ENCODE measurements at places on chromosomes 7 and 10.

DNA sequence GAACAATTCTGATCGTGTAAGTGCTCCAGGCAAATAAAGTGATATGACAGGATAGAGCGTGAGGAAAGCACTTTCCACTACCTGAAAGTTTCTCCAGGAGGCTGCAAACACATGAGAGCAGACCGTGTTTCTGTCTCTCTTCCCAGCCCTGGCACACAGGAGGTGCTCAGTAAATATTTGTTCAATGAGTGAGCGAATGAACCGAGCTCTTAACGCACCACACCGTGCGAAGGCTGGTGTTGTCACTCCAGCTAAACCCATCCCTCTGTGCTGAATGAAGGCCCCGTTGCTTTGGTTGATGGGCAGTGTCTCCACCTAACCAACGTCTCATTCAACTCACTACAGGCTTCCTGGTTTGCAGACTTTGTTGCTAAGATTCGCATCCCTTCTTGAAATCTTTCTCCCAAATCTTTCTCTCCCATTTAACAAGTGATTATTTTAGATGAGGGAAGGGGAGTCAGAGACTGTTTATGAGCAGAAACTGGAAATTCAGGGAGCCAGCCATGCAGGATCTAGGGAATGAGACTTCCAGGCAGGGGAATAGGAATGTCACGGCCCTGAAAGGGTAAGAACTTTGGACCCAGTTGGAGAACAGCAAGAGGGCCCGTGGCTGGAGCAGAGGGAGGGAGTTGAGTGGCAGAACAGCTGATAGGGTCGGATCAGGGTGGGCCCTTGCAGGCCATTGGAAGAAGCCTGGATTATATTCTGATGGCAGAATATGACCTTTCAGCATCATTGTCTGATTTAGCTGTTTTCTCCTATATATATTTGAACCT, 282.6 kb downstream of the CAMK1D start:
- no peak for DNase-seq

DNA sequence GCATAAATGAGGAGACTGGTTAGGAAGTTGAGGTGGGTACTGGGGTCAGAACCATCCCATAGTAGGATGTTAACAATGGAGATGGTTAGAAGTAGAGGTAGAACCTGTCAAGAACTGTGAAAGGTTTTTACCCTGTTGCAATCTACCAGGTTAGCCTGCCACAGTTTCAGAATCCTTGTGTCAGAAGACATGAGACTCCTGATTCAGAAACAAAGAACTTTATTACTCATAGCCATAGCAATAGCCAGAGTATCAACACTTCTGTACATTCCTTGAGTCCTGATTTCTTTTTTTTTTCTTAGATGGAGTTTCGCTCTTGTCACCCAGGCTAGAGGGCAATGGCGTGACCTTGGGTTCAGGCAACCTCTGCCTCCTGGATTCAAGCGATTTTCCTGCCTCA, 200.9 kb downstream of the GRM3 start:
- no peak for DNase-seq

GRCh38 chr10:61301575-61301974, 151.6 kb downstream of the TMEM26 start:
- no peak for DNase-seq

GRCh38 chr7:85095806-85096205, 91.0 kb downstream of the SEMA3D start:
- DNase-seq, result no peak

GRCh38 chr7:88566162-88566729, 193.3 kb upstream of the ZNF804B start:
- DNase-seq, result no peak

DNA sequence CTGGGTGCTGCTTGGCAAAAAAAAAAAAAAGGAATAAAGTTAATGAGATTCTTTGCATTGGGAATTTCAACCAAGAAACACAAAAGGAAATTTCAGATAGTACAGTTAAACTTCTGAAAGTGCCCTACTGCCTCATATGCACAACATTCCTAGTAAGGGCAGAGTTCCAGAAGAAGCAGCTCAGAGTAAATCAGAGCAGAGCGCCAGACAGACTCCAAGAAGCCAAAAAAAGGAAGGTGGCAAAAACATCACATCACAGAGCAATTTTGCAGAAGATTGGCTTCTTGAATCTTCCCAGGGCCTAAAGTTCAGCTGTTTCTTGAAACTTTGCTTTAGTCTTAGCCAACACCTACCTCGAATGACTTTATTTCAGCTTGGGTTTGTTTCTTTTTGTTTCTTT, 544.1 kb downstream of the XPNPEP1 start:
- DNase-seq, result no peak

- DNase-seq, result no peak
These were observed 70.0 kb downstream of the AMPH start for GRCh38 chr7:38561166-38561565.

DNA sequence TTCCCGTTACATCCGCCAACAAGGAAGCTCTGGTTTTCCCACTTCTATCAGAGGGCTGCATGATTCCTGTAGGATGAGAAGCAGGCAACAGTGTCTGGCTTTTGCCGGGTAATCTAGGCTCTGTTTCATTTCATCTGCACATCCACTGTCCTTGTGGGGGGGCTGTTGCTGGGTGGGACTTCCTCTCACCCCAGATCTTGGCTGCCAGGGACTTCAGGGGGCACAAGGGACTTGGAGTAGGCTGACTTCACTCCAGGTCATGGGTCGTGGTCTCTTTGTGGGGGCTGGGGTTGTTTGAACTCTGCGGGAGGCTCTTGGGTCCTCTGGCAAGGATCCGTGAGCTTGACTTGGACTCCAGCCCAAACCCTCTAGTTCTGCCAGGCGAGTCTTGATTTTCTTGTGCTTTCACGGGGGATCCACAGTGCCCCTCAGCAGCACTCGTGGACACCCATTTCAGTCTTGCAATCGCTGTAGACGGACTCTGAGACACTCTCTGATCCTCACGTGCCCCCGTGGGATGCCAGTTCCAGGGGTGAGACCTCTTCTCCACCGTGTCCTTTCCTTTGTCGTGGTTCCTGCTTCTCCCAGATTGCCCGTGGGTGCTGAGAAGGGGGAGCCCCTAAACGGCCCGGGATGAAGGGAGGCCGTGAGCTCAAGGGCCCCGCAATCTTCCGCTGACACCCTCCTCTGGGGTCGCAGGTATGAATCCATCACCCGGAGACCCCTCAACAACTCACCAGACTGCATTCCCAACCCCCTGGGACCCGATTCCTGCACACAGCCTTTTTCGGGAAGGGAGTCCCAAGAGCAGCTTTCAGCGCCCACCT, 21.4 kb upstream of the ZNF273 start:
- DNase-seq, result no peak

DNA sequence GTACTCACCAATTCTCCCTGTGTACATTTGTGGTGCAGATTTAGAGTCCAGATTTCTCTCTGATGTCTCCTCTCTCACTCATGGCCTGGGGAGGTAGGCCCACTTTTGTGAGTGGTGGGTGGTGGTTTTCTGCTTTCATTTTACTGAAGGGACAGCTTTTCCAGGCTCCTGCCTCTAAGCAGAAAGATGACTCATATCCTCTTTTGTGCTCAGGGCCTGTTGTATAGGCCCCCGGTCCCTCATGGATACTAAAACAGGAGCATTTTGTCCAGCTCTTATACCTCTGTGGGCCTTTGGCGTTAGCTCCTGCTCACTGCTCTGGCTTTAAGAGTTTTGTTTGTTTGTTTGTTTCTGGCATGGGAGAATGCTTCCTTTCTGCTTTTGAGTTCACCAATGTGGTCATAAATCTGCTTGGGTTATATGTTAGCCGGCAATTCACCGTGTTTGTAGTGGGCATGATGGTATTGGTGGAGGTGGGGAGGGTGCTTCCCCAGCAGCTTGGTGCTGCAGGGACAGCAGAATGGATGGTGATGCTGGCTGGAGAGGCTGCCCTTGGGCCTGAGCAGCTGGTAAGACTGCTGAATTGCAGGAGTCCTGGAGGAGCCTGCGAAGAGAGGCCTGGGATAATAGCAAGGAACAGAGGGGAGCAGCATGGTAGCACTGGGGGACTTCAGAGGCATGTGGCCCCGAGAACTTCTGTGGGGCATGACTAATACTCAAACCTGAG, 468.7 kb downstream of the RPS24 start:
- no peak for DNase-seq

DNA sequence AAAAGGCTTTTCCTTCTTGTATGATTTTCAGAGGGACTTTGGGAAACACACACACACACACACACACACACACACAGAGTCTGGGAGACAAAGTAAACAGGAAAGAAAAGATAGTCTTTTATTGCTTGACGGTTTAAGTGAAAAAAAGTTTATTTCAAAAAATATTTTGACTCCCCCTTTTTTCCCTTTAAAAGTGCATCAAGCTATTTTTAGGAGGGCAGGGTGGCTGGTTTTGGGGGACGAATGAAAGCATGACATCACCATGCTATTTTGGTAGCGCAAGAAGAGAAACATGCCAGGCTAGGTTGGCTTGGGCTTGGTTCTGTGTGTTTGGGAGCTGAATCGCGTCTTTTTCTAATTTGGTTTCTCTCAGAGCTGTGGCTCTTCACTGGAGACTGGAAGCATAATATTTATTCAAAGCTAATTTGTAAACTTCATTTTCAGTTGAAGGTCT, 129.2 kb downstream of the BAMBI start:
- no peak for DNase-seq

DNA sequence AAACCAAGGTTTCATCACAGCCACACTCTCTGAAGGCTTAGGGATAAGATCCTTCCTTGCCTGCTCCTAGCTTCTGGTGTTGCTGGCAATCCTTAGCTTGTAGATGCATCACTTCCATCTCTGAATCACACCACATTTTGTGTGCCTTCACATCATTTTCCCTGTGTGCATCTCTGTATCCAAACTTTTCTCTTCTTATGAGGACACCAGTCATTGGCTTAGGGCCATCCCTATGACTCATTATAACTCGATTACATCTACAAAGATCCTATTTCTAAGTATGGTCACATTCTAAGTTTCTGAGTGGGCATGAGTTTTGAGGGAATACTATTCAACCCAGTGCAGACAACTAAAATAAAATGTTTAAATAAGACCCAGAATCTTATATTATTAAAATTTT, 121.7 kb downstream of the C7orf25 start:
- no peak for DNase-seq

DNA sequence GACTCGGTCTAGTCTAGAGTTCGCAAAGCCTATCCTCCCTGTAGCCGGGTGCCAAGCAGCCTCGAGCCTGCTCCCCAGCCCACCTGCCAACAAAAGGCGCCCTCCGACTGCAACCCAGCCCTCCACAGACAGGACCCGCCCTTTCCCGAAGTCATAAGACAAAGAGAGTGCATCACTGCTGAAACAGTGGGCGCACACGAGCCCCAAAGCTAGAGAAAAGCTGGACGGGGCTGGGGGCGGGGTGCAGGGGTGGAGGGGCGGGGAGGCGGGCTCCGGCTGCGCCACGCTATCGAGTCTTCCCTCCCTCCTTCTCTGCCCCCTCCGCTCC, 622 bp upstream of the COL1A2 start:
- DNase-seq, result no peak

DNA sequence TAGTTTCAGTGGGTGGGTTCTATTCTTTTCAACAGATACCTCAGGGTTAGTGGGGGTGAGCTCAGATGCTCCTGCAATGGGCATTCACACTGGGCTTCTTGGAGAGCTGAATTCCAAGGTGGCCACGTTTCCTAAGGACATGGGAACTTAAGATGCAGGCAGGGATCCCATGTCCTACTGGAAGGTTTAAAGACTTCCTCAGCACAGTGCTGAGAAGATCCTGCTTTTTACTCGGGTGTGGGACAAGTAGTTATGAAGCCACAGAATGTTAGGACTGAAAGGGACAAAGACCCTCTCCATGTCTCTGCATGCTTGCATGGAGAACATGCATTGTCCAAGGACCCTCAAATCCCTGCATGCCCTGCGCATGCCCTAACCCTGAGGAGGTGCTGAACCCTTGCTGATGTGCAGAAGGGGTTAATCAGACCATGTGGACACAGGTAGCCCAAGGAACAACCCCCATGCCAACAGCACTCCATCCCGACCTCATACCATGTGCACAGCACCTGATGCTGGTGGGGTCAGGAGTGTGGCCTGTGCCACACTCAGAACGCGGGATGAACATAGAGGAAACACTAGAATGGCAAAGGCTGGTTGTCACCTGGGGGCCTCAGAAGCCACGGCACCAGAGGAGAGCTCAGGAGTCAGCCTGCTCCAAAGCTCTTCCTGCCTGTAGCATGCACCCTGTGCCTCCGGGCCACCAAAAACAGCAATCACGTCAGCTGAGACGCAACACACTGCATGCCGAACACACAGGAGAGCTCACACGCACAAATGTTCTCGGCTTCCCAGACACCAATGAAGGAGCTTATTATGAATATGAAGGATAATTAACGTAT, 15.2 kb downstream of the IL2RA start:
- DNase-seq, result no peak

GRCh38 chr10:8048281-8049008, 6.0 kb upstream of the GATA3 start:
- no peak for DNase-seq

- no peak for DNase-seq
These were observed 372.1 kb downstream of the RPS24 start for GRCh38 chr10:78405736-78406135.

- no peak for DNase-seq
These were observed 73.6 kb downstream of the ABCA13 start for GRCh38 chr7:48244864-48245271.

DNA sequence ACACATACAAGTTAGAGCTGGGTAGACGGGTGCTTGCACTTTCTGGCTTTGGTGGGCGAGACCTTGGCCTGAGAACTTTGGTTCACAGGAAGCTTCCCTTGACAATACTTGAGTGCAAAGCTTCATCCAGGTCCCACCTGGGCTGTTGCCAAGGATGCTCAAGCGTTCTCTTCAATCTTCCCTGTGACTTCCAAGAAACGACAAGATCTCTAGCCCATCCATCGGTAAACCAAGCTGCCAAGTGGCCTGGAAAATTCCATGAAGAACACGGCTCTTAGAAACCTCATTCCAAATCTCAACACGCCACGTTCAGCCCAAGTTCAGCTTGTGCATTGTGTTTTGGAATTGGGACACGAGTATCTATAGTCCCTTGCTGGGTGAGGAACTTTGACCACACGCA, 84.7 kb downstream of the CHST15 start:
- no peak for DNase-seq

GRCh38 chr7:45450571-45451204, 123.5 kb upstream of the ADCY1 start:
- no peak for DNase-seq

GRCh38 chr7:130758429-130759056, 24.5 kb upstream of the KLF14 start:
- DNase-seq, result no peak

All from stimulated activated CD8-positive, alpha-beta memory T cell treated with anti-CD3 and anti-CD28 coated beads, Interleukin-15, amount 100 ng/mL, for 24 hours (primary cell).